ENCODE measurements at places on chromosomes 6 and 20.

DNA sequence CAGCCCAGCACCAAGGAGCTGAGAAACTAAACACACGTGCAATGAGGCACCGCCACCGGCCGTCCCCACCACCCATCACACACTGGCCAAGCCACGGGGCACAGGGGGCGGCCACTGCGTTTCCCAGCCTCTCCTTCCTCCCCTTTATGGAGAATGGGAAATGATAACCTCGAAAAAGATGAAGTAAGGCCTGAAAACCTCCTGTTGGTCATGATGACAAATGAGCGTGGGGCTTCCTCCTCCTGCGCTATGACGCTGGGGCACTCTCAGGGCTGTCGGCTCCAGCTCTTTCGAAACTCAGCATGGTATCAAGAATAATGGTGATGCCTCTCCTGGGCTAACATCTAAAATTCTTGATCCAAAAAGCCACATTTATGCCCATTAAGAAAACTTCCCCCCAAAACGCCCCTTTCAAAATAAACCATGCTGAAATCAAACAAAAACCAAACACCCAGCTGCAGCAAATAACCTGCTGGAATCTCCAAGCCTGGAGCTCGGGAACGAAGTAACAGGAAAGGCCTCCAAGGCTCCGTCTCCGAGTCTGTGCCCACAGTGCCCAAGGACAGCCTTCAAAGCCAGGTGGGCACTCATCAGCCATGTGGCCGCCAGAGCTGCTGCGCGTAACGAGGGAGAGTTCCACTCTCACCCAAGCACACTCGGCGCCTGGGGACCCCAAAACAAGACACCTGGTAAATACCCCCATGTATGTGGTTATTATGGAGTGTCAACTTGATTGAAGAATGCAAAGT lies 50.0 kb downstream of the TAF4 start:
- no peak for DNase-seq

GRCh38 chr20:3651204-3651962 lies 11.8 kb downstream of the GFRA4 start:
- DNase-seq, result no peak

DNA sequence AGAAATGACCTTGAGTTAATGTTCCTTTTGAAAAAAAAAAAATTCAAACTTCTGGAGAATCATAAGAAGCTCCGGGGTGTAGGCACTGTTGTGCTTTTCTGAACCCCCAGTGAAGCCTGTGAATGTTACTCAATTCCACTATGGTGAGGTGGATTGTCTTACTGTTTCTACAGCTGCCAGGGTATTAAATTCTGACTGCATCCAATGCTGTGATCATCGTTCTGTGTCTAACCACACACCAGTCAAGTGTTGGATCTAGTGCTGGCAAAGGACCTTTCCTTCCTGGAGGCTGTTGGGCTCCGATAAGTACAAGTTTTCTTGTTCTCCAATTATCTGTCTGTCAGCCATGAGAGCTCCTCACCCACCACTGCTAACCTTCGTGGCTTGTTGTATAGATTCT lies 162.0 kb upstream of the EPHA7 start:
- DNase-seq, result no peak

DNA sequence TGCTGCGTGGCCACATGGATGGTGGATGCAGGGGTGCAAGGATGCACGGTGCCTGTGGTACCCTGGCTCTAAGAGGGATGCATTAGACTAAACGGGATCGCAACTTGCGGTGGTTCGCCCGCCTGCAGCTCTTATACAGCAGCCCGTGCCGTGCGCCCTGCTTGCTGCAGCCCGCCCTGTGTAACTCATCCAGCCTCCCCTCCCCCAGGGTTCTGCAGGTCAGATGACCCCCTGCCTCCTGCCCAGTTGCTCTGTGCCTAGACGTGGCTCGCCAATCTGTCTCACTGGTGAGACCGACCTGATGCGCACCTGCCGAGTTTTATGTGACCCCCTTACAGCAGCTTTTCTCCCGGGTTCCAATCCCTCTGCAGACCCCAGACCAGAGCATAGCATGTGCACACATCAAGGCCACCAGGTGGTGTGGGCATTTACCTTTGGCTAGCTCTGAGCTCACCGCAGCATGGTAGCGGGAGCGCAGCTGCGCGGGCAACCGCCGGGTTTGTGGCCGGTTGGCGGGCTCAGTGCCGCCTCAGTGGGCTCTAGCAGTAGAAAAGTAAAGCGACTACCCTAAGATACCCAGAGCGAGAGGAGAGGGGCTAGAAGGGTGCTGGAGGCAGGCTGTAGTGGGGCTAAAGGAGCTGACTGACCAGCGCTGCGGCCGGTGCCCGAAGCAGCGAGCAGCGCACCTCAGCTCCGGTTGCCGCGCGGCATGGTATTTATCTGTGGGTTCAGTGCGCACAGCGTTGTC lies 693 bp upstream of the GNAS-AS1 start:
- no peak for DNase-seq

- DNase-seq, result no peak
Measured at GRCh38 chr6:105274678-105275077, 94.9 kb upstream of the POPDC3 start.

DNA sequence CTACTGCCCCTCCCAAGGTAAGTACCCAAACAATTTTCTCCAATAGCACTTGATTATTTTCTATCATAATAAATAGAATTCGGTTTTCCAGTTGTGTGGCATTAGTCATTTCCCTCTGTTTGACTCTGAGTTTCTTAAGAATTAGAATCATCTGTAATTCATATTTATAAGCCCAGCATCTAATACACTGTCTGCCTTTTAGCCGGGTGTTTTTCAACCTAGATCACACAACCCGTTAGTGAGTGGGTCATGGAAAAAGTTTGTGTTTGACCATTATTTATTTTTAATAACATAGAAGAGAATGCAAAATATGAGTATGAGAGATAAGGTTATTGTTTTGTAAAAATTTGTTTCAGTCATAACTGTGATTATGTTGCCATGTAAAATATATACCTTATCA lies 701.6 kb downstream of the RFPL4B start:
- no peak for DNase-seq

DNA sequence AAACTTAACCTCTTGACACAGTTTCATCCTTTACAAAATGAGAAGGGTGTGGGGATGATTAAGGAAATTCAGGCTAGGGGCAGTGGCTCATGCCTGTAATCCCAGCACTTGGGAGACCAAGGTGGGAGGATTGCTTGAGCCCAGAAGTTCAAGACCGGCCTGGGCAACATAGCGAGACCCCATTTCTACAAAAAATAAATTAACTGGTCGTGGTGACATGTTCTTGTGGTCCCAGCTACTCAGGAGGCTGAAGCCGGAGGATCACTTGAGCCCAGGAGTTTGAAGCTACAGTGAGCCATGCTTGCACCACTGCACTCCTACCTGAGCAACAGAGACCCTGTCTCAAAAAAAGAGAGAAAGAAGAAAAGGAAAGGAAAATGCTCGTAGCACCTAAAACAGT lies 9.0 kb downstream of the ZSWIM3 start:
- no peak for DNase-seq

Measured in left renal pelvis (tissue), 4 donors.